ENCODE measurements at places on chromosomes 5 and 9.

GRCh38 chr9:69861011-69861410 lies 40.4 kb downstream of the CFAP95 start:
- no peak for DNase-seq

DNA sequence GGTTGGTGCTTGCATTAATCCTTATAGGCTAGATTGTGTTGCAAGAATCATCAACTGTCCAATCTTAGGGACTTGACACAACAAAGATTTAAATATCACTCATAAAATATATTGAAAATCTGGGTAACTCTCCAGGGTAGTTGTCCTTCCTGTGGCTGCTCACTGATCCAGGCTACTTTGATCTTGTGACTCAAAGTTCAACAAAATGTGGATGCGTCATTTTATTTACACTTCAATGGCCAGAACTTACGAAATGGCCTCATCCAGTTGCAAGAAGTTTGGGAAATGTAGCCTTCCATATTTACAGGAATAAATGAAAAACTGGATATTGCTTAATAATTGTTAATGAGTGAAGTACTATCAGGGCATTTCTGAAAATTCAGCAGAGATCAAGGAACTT lies 235.5 kb upstream of the ACTBL2 start:
- no peak for DNase-seq

DNA sequence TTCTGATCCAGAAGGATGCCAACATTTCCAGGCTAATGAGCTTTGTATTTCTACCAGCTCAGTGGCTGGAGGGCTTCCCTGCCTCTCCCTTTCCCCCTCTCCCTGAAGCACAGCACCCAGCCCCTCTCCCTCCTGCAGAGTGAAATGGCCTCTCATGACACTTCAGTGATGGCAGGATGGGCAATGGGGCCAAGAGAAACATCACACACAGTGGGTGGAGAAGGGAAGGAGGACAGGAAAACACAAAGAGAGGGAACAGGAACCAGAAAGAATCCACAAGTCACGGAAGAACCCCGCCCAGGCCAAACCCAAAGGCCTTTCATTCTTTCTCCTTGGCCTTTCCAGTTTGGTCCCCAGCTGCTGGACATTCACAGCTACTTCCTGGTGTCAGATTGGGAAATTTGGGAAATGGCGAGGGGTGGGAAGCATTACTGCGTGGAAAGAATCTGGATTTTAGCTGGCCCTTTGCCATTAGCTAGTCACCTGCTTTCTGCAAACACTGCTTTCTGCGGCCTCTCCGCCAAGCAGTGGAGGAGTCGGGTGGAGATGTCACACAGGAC lies 82.6 kb downstream of the GLDC start:
- DNase-seq = no peak

- no peak for DNase-seq
Measured at GRCh38 chr5:33867241-33867640, 24.5 kb downstream of the ADAMTS12 start.

- no peak for DNase-seq
Measured at GRCh38 chr5:7250611-7251010, 145.3 kb upstream of the ADCY2 start.

- no peak for DNase-seq
Measured at GRCh38 chr9:82532504-82533180, 530.3 kb downstream of the RASEF start.

DNA sequence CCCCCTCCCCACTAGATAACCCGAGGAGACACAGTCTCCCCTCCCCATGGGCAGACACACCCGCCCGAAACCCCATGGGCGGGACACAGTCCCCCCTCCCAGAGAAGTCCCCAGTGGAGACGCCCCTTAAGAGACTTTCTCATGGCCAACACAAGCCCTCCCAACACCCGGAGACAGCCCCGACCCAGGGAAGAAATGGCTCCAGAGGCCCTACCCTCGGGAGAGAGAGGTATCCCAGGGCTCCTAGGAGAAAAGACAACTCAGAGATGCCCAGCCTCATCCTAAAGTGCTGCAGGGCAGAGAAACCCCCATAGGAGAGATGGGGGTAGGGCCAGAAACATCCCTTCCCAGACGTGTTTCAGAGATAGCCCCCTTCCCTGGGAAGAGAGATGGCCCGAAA lies 27.4 kb downstream of the PCDH1 start:
- no peak for DNase-seq

DNA sequence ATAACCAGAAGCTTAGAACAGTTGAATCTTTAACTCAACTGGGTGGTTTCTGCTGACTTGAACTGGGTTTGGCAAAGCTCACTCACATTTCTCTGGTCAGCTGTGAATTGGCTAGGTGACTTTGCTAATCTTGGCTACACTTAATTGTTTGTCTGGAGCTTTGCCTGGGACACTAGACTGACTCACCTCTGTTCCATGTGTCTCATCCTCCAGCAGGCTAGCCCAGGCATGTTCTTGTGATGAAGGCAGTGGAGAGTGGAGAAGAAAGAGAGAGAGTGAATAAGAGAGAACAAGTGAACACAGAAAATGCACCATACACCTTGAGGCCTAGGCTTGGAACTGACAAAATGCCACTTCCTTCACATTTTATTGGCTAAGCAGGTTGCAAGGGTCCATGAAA lies 32.6 kb downstream of the SPATA31D1 start:
- no peak for DNase-seq

- DNase-seq = no peak
Measured at GRCh38 chr5:120083851-120084542, 380.1 kb upstream of the PRR16 start.

- peak; percentile 58 for DNase-seq
Measured at GRCh38 chr9:120920806-120921178, 5.8 kb downstream of the TRAF1 start.

DNA sequence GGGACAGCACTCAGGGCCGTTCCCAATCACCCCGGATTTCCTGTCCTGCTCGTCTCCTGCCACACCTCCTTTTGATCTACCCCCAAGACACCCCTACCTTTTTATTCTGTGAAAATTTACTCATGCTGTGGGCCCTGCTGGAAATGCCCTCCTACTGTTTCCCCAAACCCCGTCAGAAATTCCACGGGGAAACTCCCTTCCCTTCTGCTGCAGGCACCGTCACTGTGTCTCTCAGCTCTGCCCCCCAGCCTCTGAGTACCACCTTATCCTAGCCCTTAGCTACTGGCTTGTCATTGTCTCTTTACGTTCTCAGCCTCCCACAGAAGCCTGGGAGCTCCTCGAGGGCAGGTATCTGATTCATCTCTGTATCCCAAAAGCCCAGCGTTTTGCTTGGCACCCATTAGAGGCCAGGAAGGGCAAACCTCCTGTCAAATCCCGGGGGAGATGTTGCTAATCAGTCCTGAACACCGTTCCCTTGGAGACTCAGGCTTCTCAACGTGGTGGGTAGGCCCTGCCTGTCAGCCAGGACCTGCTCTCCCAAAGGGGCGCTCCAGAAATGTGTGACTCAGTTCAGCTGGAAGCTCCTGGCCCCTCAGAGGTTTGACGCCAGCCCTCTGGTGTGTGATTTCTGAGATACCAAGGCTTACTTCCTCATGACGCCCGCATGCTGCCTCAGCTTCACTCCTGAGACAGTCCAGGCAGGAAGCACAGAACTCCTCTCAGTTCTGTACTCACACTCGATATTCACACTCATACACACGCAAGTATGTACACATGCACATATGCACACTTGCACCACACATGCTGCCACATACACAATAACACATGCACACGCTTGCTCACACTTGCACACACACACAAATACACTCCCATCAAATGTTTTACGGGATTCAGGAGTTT lies 50.7 kb upstream of the GRHPR start:
- DNase-seq = no peak

DNA sequence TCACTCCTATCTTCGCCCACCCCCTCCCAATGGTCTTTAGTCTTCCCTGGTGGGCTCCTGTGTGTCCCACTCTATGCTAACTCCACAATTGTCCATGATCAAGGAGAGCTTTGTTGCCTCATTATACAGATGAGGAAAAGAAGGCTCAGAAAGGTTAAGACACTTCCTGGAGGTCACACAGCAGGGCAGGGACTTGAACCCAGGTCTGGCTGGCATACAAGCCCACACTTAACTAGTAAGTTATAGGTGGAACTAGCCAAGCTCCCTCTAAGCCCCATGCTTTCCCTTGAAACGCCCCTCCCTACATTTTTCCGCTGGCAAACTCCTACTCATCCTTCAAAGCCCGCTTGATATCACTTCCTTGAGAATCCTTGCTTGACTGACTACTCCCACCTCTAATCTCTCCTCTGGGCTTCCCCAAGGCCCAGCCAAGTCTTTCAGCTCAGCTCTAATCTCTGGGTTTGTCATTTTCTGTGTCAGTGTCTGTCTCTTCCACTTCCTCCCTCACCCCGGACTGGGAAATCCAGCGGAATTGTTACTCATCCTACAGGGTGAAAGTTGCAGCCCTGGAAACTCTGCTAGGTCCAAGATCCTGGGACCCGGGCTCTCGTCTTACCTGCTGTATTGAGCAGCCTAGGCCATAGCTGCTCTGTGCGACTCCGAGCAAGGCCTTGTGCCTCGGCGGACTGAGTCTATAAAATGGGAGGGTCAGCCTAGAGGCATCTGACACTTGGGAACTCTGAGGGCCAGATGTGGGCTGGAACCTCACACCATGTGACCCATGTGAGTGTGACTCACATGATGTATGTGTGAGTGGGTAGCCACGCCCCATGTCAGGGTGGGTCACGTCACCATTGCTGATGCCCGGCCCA lies 144.5 kb downstream of the GAPVD1 start:
- no peak for DNase-seq

- DNase-seq = no peak
Measured at GRCh38 chr5:112923148-112923917, 1.3 kb upstream of the REEP5 start.

- DNase-seq = no peak
Measured at GRCh38 chr9:119792242-119792641, 423.0 kb upstream of the BRINP1 start.

- no peak for DNase-seq
Measured at GRCh38 chr9:128316421-128316820, 5.8 kb downstream of the TRUB2 start.

DNA sequence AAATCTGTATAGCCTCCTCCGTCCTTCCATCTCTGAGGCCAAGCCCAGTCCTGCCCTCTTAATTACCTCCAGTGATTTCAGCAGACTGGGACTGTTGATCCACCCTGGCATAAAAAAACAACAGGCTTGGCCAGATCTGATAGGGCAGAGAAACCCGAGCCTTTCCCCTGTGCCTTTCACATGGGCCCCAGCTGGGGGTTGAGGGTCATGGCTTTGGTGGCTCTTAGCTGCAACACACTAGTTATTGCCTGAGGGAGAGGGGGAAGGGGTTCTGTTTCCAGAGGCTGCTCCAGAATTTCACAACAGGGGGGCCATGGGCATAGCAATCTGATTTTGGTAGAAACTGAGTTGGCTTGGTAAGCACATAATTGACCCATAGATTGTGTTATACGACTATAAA lies 21.2 kb upstream of the PANK3 start:
- DNase-seq = no peak

DNA sequence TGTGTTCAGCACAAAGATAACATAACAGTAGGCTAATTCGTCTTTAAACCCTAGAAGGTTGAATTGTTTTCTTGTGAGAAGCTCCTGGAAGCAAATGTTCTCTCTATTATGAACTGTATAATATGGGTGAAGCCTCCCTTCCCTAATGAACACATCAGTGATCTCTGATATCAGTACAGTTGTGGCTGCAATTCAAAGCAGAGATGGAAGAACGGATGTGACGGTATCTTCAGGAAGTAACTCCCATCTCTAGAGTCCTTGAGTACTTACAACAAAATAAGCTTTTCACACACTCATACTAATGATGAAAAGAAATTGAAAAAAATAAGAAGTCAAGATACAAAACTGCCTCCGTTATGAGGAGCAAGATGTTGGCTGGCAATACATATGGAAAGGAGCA lies 4.5 kb downstream of the HCN1 start:
- DNase-seq = no peak

DNA sequence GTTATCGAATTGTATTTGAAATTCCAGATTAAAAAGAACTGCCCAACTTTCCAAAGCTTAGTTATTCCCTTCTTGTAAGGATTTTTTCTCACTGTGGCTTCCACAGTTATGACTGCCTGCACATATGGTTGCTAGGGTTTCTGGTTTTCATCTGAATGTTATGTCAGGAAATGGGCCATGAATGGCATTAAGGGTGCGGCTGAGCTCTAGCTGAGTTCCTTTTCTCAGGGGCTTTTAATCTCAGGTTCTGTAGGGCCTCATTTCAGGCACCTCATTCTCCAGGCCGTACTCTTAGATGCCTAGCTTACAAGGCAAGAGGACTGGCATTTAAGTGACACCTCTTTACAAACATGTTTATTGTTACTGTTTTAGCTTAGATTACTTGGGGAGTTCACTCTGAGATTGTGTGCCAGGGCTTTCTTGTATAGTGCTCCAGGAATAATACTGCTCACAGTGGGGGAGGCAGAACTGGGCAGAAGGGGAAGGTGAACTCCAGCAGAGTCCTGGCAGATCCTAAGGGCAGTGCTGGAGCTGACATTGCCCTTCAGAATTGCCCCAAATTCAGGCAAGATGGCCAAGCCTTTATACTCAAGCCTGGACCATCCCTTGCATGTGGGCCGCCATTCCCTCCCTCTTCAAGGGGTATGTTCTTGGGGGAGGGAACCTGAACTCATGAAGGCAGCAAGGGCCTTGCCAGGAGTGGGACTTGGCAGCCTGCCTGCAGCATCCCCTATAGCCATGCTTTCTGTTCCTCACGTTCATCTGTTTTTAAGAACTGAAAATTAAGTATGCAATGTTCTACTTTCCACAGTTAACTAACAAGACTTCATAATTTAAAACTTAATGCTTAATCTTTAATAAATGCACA lies 111.5 kb downstream of the KDM4C start:
- DNase-seq = no peak

DNA sequence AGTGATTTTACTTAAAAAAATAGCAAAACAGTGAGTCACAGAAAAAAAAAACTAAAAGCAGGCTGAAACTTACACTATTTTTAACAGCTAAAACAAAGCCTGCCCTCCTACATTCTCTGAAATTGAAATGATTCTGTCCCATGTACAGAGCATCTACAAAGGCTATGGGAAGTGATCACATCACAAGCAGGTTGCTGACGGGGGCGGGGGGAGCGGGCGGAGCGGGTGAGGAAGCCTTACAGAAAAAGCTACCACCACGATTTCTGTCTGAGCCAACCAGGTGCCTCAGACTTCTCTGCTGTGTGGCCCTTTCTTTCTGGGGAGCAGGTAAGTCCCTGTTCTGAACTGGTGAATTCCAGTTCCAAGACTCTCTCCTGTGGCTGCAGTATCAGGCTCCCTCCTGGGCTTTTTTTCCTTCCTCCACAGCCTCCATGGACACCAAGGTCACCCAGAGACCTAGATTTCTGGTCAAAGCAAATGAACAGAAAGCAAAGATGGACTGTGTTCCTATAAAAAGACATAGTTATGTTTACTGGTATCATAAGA lies 104.9 kb downstream of the ANKRD18B start:
- DNase-seq = peak; percentile 42
